ENCODE measurements at places on chromosomes 2 and 18.

GRCh38 chr18:58860747-58861231 is 3.9 kb upstream of the ZNF532 start:
- DNase-seq, result no peak

- DNase-seq, result no peak
Observed at GRCh38 chr2:64352292-64352691, 101.7 kb upstream of the LGALSL start.

DNA sequence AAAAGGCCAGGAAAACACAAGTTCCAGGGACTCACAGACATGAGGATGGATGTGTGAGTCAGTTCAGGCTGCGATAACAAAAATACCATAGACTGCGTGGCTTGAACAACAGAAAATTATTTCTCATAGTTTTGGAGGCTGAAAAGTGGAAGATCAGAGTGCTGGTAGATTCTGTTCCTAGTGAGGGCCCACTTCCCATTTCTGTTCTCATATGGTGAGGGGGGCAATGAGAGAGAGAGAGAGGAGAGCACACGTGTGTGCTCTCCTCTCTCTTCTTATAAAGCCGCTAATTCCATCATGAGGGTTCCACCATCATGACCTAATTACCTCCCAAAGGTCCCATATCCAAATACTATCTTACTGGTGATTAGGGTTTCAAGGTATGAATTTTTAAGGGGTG is 23.0 kb downstream of the KLHL14 start:
- DNase-seq, result no peak

DNA sequence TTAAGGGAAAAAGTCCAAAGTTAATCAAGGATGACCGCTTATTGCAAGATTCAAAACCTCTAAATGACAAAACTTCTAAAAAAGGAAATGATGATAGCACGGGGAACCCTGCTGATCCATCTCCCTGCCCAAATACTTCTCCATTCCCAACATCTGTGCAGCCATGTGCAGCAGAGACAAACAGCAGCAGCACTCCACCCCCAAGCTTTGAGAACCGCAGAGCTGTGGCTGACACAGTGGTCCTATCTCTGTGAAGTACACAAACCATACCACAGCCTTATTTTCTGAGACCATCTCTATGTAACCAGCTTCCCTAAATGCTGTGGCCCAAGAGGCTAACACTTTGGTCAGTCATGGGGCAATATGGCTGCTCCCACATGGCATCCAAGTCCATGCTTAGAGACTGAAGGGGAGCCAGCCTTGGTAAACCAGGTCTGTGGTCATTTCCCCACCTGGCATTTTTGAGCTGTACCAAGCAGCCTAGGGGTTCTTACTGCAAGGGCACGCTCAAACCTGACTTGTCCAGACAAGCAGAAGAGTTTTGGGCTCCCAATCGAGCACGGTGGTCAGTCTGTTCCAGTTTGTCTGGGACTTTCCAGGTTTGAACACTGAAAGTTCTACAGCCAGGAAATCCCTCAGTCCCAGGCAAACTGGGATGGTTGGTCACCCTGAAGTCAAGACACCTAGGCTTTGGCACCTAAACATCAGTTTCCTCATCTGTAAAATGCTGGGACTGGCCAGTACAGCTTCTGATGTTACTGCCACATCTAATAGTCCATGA is 17.1 kb upstream of the NFE2L2 start:
- no peak for DNase-seq

- DNase-seq, result no peak
Observed at GRCh38 chr2:100964681-100965169, 37.4 kb upstream of the RPL31 start.

GRCh38 chr2:148255929-148256328 is 235.0 kb downstream of the MBD5 start:
- no peak for DNase-seq

- no peak for DNase-seq
Observed at GRCh38 chr2:79971807-79972206, 332.7 kb downstream of the LRRTM1 start.
